ENCODE measurements at places on chromosomes 7 and 10.

- no peak for DNase-seq
Measured at GRCh38 chr7:11039974-11040373, 66.3 kb downstream of the PHF14 start.

DNA sequence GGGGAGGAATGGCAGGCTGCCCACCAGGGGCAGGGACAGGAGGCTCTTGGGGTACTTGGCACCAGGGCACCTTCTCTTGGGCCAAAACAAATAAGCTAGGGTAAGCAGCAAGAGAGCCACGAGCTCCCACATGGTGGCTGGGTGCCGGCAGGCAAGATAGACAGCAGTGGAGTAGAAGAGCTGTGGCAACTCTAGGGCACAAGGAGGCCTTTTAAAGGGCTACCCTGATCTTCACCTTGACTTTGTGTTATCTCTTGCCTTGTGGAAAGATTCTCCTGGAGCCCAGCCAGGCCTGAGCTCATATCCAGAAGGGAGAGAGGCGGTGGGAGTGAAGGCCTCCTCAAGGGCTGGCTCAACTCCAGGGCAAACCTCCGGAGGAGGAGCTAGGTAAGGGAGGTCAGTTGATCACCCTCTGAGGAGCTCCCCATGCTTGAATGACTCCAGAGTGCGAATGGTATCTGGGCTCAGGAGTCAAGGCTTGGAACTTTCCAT is at the start of gene CYP17A1:
Gene CYP17A1 (minus strand): TSS at position 184 of the 492 bp plus-strand sequence. CDS start 52 bp downstream, at position 132.
- no peak for DNase-seq

GRCh38 chr10:72953687-72954086 is 919 bp downstream of the PLA2G12B start:
- no peak for DNase-seq

DNA sequence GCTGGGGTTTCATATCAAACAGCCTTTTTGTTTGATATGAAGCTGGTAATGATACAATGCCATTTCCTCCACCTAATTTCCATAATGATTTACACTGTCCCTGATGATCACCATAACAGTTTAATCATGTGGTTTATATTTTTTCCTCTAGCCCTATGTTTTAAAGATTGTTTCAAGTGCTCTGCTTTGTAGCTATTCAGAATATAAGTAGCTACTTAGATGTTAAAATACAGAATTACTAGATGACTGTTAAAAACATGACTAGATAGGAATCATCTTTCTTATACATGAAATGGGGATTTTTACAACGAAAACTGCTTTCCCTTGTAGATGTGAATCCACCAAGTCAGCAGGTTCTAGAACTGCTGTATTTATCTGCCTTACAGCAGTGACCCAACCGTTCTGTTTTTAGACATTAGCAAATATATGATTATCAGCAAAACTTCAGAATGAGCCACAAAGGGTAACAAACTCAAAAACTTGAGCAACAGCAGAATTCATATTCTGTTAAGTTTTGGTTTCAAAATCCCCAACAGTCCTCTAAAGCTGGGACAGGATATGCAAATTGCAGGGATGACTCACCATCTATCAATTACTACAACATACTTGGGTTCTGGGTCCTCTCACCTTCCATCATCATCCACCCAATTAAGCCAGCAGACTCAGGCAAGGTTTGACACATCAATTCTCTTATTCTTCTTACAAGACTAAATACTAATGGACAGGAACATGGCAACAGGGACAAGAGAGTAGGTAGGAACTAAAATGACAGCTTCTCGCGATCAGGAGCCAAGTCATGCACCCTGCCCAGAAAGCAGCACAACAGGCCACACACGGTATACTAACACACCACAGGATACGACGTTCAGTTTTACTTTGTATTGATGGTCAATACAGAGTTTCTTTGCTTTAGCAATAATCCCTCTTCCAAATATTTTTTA is 83.9 kb downstream of the PIP4K2A start:
- peak; percentile 39 for DNase-seq

DNA sequence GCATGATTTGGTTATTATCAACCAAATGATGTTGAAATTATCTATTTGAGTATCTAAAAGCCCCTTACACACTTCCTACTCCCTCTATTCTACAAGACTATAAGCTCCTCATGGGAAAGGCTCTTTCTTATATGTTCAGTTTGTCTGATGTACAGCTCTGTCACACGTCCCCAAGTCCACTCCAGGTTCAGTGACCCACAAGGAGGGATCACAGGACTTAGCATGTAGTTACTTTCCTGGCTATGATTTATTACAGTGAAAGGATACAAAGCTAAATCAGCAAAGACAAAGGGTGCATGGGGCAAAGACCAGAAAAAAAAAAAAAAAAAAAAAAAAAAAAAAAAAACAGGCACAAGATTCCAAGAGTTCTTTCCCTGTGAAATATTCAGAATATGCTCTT is 125.6 kb upstream of the TMEM106B start:
- DNase-seq = no peak

DNA sequence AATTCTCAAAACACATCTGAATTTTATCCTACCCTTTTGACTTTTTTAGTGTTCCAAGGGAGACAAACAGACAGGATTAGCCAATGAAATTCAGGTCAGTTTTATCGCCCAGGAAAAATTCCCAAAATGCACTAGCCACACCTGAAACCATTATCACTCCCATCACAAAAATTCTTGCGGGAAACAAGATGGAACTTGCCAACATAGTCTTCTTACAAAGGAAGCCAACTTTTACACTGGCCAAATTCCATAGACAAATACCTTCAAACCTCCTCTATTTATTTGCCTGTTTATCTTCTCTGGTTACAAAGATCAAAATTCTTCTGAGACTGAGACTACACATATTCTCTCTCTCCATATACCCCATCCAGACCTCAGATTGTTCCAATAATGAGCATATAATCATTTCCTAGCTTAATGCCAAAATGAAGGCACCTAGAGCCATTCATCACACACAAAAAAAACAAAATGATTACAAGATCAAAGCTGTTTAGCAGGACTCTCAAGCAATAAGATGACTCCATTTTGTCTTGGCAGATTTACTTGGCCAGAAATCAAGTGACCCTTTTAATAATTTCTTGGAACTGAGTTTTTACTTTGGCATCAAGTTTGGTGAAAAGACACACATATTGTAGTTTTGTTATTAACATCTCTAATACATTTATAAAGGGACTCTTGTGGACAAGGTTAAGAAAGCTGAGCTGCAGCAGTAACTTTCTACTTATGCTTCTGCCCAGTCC is 30.2 kb downstream of the MET start:
- no peak for DNase-seq

DNA sequence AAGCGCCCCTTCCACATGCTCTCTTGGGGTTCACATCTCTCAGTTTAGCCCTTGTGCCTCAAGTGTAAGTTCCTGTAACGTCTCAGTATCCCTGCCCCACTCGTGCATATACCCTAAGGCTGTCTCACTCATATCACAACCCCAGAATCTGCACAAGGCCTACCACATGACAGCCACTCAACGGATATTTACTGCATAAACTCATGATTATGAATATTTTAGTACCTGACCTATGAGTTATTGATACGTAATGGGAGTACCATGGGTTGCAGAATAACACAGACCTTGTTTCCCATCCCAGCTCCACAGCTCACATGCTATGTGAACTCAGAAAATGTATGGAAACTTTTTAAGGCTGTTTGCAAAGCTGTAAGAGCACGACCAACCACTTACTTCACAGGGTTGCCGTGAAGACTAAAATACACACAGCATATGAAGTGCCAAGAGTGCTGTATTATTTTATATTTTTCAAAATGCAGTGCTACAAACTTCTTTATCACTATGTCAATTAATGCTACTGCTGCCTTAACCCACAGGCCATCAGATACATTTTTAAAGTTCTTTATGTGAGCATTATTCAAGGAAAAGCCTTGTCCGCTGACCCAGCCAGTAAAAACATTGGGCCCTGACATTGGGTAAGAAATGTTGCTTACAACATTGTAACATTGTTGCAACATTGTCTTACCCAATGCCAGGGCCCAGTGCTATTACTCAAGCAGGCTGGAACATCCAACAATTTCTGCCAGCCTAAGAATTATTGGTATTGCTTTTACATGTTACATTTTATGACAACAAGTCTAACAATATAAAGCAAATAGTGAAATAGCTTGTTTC is 97.2 kb downstream of the JAZF1 start:
- no peak for DNase-seq

GRCh38 chr10:72243822-72244437 is 27.9 kb upstream of the ASCC1 start:
- no peak for DNase-seq

DNA sequence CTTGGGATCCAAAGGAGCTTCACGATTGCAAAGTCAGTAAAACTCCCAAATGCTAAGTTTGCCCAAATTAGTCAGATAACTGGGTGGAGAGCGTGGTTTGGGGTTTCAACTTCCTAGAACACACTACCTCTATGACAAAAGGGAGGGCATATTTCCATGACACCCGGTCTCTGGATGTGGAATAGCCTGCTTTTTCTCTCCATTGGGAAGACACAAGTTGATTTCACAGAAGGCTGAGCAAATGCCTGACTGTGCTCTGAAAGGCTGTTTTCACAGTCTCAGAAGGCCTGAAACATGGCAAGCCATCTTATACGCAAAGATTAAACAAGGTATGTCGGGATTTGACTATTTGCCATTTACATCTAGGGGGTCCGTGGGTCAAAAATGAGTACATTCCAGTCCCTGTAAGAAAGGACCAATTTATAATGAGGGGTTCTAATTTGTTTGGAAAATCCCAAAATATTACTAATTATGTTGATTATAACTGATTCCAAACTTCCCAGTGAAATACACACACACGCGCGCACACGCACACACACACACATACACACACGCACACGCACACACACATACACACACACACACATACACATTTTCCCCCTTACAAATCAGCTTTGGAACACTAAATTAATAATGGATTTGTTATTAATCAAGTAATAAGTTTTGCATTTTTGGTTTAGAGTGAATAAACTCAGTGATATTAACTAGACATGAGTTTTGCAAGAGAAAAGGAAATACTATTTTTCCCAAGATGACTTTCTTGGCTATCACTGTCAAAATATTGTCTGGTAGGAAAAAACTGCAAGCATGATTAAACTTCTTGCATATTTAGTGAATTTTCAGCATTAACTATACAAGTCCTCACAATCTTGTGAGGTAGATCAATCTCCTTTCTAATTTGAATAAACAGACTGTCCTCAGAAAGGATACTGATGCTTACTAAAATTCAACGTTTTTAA is 105.0 kb downstream of the PRTFDC1 start:
- DNase-seq = no peak
